ENCODE measurements at places on chromosomes 12 and 14. TPM values are rescaled to one million over a fixed set of nuclear protein-coding genes. Genes with fewer than 3 reads are reported as not detected.

CCDC197 gene
- total RNA-seq: not detected

DENND5B gene
- 33.2 TPM for total RNA-seq

DNA sequence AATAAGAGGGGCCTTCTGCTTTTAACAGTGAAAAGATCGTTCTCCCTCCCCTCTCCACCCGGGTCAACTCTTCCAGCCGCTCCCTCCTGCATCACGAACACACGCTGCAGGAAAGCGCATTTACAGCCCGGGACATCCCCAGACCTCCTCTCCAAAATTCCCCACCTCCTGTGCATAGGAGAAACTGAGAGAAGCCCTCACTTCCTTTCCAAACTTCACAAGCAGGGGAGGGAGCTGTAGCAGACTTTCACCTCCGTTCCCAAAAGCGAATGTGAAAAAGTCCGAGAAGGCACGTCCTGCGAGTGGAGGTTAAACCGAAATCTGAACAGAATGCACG is 513 bp downstream of the BCAT1 start:
- DNase-seq: peak; percentile 28

GRCh38 chr14:37991027-37991426 is 216.7 kb upstream of the SSTR1 start:
- no peak for DNase-seq

GRCh38 chr12:67794161-67794560 is 145.6 kb downstream of the DYRK2 start:
- no peak for DNase-seq
